Right lobe of liver (tissue), 6 donors: ENCODE measurements at places on chromosomes 11 and 22. TPM values are rescaled to one million over a fixed set of nuclear protein-coding genes. Genes with fewer than 3 reads are reported as not detected.
A peak's percentile ranks its signal among the peaks of the same experiment; 100 is the strongest.

The USP47 gene
- 28.1 TPM for total RNA-seq

The CECR2 gene
- total RNA-seq, result 6.2 TPM

The YPEL4 gene
- 0.24 TPM for total RNA-seq

The MUC15 gene
- not detected for total RNA-seq

The P4HA3 gene
- 1.0 TPM for total RNA-seq

The DDI1 gene
- total RNA-seq, result not detected

GRCh38 chr11:122593473-122594420, 61.8 kb upstream of the UBASH3B start:
- DNase-seq, result no peak

GRCh38 chr11:85517272-85517671, 109.9 kb downstream of the DLG2 start:
- no peak for DNase-seq

DNA sequence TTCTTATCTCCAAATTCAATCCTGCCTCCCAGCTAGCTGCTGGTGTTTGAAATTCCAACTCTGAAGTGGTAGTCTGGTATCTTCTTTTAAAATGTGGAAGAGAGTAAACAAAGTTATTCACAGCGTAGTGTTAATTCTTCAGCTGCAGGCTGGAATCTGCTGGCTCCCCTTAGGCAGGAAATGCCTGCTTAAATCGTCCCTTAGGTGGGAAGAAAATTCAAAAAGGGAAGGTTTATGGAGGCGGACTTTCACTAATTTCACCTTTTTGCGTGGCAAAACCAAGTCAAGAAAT, 439.0 kb upstream of the CCDC90B start:
- DNase-seq, result no peak

DNA sequence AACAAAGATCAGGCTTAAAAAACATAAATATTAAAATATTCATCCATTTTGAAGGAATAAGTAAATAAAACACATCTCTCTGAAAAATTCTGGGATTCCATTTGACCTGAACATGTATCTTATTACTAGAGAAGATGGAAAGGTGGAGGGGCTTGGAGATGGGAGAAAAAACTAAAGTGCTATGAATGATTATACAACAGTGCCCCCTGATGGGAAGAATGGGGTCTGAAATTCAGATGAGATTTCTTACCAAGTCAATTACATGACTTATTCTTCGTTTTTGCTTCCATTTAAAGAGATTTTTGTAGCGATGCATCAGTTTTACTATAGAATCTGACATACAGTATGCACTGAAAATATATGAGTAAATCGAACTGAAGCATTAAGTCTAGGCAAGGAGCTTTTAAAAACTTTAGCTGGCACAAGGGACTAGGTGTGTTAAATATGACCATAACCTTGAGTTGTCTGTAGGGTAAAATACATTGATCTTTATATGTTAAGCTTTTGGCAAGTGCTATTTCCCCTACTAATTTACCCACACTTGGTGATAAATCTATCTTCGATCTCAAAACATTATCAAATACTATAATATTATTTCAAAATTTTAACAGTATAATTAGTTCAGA, 718.8 kb downstream of the CNTN5 start:
- no peak for DNase-seq

DNA sequence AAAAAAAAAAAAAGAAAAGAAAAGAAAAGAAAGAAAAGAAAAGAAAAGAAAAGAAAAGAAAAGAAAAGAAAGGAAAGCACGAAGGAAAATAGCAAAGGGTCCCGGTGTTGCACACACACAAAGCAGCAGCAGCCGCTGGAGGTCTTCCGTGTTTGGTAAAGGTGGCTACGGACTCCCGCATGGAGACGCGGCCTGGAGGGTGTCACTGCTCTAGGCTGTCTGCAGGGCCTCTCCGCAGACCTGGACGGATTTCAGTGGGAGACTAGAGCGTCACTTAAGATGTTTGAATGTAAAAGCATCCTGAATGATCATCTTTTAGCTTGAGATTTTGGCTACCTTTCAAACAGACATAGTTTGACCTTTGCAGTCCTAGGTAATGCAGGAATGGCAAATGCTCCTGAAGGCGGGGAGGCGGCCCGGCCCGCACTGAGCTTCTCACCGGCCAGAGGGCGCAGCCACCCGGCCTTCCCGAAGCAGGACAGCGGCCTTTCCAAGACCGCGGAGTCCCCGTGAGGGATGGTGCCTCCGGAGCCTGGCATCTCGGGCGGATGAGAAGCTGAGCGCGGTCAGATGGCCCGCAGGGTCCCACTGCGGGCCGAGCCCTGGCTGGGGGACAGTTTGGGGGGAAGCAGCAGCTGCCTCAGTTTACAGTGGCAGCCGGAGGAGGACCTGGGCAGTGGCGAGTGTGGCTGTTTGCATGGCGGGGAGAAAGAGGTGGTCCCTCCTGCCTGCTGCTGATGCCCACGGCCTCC, 18.5 kb downstream of the KRTAP5-5 start:
- DNase-seq, result no peak

- no peak for DNase-seq
These were observed 479 bp downstream of the MMP3 start for GRCh38 chr11:102842930-102843329.

DNA sequence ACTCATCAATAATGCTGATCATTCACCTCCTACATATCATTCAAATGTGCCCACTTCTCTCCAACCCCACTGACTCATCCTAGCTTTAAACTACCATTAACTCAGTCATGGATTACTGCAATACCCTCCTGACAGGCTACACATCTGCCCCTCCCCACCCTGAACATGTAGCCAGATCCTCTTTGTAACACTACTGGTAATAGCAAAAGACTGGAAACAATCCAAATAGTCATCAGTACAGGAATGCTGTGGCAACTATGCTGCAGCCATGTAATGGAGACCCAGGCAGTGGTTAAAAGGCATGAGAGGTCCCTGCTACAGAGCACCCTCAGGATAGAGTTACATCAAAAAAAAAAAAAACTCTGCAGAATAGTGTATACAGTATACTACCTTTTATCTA, 16.6 kb downstream of the SLC43A3 start:
- DNase-seq, result no peak

DNA sequence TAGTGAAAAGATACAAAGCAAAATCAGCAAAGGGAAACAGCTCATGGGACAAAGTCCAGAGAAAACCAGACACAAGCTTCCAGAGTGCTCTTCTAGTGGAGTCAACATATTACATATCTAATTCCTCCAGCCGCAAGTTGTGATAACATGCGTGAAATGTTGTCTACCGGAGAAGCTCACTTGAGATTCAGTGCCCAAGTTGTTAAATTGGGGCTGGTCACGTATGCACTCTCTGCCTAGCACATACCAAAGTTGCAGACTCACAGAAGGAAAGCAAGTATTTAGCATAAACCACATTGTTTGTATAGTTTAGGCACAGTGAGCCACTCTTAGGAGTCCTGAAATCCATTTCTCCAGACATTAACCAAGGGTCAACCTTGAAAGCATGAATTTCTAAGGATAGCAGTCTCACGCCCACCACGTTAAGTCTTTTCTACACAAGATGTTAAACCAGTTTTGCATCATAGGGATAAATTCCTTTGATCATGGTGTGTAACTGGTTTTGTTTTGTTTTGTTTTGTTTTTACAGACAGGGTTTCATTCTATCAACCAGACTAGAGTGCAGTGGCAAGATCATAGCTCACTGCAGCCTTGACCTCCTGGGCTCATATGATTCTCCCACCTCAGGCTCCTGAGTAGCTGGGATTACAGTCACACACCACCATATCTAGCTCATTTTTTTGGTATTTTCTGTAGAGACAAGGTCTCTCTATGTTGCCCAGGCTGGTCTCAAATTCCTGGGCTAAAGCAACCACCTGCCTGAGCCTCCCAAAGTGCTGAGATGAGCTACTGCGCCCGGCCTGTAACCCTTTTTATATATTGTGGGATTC, 39.5 kb upstream of the EP300 start:
- DNase-seq, result no peak

DNA sequence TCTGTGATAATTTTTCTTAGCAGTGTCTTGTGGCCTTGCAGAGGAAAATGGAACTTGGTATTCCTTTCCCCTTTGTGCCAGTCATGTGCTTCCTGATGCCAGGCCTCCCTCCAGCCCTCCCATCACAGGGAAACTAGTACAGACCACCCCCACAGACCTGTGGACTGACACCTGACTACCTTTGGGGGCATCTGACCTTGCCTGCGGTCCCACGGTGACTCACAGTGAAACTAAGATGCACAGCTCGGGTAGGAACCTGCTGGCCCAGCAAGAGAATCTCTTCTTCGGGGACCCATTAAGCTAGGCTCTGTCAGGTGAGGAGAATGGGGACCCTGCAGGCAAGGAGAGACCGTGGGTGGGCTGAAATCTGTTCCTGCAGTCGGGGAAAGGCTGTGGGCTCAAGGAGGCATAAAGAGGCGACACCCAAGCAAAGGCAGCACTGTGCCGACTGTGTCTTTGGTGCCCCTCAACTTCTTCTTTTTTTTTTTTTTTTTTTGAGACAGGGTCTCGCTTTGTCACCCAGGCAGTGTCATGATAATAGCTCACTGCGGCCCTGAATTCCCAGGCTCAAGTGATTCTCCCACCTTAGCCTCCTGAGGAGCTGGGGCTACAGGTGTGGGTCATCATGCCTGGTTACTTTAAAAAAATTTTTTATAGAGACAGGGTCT, 20.8 kb upstream of the PEX26 start:
- no peak for DNase-seq

- DNase-seq, result no peak
These were observed 395.2 kb upstream of the CNTN5 start for GRCh38 chr11:98625526-98625925.

GRCh38 chr11:9263840-9264315, 1.3 kb downstream of the DENND5A start:
- DNase-seq, result no peak

DNA sequence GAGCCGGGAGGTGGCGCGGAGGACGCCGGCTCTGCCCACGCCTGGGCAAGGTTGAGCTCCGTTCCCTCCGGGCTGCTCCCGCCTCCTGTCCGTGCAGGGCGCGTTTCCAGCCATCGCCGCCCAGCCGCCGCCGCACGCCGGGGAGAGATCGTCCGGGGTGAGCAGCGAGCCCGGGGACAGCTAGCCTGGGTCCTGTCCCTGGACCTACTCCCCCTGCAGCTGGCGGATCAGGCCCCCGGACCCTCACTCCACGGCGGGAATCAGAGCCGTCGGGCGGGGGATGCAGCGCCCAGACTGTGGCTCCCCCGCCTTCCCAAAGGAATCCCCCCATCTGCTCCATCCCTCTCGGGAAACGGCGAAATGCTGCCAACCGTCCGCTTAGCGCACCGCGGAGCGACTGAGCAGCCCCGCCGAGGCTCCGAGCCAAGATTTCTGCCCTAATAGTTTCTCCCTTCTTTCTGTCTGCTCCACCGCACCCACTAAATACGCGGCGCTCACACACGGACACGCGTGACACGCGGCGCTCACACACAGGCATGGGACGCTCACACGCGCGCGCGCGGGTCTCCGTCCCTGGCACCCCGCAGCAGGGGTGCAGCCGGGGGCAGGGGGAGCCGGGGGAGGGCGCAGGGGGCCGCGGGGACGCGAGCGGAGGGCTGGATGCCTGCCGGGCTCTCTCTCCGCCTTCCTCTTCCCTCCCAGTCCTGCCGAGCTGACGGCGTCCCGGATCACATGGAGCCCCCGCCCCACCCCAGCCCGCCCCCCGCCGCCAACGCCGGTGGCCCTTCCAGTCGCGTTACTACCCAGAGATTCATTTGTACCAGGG, at the start of gene KCNJ5:
KCNJ5 (plus strand) TSS at position 814 of the 826 bp plus-strand sequence. CDS start 19,918 bp downstream, outside the sequence.
- DNase-seq, result peak; percentile 57

GRCh38 chr11:42047637-42048555, 588.4 kb upstream of the LRRC4C start:
- DNase-seq, result no peak

DNA sequence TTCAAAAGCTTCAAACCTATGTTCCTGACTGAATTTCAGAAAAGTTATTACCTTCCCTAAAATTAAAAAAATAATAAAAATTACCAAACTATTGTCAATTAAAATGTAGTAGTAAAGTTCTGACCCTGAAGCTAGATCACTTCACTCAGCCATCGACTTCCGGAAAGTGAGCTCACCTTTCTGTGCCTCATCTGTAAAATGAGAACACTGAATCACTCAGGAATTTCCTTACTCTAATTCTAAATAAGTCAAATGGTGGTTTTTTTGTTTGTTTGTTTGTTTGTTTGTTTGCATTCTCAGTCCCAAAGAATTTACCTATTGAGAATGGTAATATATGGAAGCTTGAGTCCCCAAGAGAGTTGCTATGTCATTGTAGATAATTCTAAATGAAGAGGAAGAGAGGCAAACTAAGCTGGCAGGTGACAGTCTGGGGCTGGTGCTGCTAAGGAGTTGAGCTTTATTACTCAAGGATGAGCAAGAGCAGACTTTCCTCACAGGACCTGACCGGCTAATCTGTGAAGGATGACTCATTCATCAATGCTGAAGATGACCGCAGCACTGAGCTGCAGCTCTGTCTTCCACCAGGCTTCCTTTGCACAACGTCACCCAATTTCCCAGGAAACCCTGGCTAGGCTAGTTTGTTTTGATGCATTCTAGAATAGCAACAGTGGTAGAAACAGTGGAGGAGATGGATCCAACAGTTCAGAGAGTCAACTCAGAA, 248.8 kb downstream of the RAB38 start:
- DNase-seq, result no peak

DNA sequence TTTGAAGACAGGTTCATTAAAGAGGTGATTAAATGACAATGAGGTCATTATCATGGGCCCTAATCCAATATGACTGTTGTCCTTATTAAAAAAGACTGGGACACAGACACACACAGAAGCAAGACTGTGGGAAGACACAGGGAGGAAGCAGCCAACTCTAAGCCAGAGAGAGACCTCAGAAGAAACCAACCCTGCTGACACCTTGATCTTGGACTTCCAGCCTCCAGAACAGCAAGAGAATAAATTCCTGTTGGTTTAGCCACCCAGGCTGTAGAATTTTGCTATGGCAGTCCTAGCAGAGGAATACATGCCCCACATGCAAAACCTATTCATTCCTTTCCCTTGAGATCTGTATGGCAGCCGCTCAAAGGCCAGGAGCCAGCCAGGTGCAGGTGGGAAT, 35.6 kb upstream of the CACNG2 start:
- DNase-seq, result peak; percentile 16

DNA sequence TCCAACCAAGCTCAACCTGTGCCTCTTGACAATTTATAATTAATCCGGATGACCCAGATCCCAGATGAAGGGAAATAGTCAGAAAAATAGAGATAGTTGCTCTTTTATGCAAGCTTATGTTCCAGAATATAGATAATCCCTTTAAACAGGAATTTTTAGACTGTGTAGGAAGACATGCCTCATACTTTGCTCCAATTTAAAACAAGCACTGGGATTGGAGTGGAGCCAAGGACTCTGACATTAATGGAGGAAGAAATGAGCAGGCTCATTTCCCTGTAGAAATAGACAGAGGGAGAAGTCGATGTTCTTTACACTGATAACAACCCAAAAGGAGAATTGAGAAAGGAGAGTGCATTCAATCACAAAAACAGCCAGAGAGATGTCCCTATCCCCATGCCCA, 70.1 kb upstream of the LRRC55 start:
- no peak for DNase-seq

- DNase-seq, result no peak
These were observed 75.5 kb downstream of the LUZP2 start for GRCh38 chr11:24572376-24572775.

DNA sequence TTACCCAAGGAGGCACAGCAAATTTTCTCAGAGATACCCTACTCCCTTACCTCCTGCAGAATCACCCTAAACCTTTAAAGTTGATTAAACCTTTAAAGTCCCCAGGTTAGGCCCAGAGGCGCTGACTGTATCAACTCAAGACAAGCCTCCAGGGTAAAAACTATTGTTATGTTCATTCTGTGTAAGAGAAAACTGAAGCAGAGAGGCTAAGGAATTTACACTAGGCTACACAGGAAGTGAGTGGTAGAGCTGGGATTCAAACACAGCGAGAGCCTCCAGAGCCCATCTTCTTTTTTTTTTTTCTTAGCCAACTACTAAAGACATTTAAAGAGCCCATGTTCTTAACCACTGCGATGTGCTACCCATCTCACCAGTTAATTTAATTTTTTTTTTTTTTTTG, 56.3 kb upstream of the GRK3 start:
- DNase-seq, result no peak
